Activated CD8-positive, alpha-beta T cell treated with anti-CD3 and anti-CD28 coated beads for 36 hours (primary cell): ENCODE measurements at places on chromosomes 16 and 17. TPM values are rescaled to one million over a fixed set of nuclear protein-coding genes. Genes with fewer than 3 reads are reported as not detected.

The EVI2B gene
- total RNA-seq = 16.4 TPM

The HAP1 gene
- total RNA-seq = 0.07 TPM

The NPB gene
- total RNA-seq = not detected

The MYH1 gene
- total RNA-seq = not detected
